IMR-90 (cell line): ENCODE measurements at places on chromosomes 11 and 22. TPM values are rescaled to one million over a fixed set of nuclear protein-coding genes. Genes with fewer than 3 reads are reported as not detected.

The HBG1 gene
- total RNA-seq = not detected in 2 replicates

The TLCD5 gene
- 11.5 and 11.7 TPM in 2 replicates for total RNA-seq

The ANO9 gene
- not detected in 2 replicates for total RNA-seq

The GTSE1 gene
- total RNA-seq = 5.8 and 5.9 TPM in 2 replicates

The OR4D5 gene
- not detected in 2 replicates for total RNA-seq

The MLC1 gene
- not detected in 2 replicates for total RNA-seq

The FAM181B gene
- not detected in 2 replicates for total RNA-seq

The C22orf31 gene
- total RNA-seq = not detected in 2 replicates

The RHOD gene
- total RNA-seq = 4.7 and 5.3 TPM in 2 replicates

The GATD1 gene
- 3.0 and 4.2 TPM in 2 replicates for total RNA-seq

The ART1 gene
- not detected in 2 replicates for total RNA-seq

The HDAC10 gene
- 3.6 and 3.9 TPM in 2 replicates for total RNA-seq

The SPTBN2 gene
- 0.18 and 0.56 TPM in 2 replicates for total RNA-seq

The MMP12 gene
- total RNA-seq = not detected in 2 replicates

The RTL10 gene
- 8.6 TPM in 2 replicates for total RNA-seq

The MS4A2 gene
- not detected in 2 replicates for total RNA-seq
